ENCODE measurements at places on chromosomes 6 and 20.
A peak's percentile ranks its signal among the peaks of the same experiment; 100 is the strongest.

DNA sequence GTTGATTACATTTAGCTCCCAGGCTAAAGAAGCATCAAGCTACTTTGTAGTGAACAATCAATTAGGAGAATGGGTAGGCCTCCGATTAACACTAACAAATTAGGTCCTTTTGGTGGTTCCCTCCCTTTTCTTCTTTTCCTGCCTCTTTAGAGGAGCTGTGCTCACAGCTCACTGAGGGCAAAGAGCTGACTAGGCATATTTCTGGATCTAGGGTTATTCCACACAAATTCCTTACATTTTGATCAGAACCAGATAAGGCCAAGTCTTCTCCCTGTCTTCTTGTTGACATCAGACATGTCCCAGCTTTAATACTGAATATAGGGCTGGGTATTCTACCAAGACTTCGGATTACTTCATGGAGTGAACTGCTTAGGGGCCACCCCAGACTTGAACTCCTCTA is 119.1 kb downstream of the PKHD1 start:
- DNase-seq: no peak

DNA sequence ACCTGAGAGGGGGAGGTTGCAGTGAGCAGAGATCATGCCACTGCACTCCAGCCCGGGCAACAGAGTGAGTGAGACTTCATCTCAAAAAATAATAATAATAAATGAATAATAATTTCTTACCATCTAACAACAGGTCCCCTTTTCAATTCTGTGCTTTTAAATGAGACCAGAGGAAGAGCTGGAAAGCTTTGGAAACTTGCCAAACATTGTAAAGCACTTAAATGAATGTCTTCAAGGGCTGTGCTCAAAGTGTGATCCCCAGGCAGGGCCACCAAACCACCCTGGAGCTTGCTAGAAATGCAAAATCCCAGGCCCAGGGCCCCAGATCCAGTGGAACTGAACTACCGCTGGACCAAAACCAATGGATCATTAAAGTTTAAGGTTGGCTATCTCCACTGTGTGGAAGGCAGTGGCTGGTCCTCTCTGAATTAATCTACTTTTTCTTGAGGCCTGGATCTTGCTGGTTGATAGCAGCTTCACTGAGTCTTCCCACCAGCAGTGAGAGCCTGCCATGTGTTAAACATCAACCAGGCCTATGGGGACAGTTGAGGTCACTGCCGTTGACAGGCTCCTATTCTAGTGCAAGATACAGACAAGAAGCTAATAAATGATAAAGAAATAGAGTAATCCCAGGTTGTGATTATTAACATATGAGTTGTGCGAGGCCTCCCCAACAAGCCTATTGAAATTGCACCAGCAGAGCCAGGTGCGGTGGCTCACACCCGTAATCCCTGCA is 23.7 kb upstream of the TFAP2C start:
- no peak for DNase-seq

- no peak for DNase-seq
Observed at GRCh38 chr6:144737998-144738397, 452.9 kb downstream of the UTRN start.

DNA sequence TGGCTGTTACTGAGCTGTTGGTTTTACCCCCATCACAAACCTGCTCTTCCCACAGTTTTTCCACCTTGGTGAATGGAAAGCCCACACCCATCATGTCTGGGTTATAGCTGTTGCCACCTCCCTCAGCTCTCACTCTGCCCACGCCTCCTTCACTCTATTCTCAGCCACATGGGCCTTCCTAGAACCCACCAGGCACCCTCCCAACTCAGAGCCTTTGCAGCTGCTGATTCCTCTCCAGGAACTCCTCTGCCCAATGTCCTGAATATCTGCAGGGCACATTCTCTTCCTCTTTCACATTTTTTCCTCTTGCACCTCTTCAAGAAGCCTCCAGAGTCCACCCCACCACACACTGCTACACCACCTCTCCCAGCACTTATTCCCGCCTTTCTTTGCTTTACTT is 177.4 kb downstream of the TBXT start:
- no peak for DNase-seq

GRCh38 chr6:72283571-72283970 is 338.3 kb upstream of the KCNQ5 start:
- DNase-seq: no peak

GRCh38 chr6:116254297-116255056 is 602 bp upstream of the TSPYL4 start:
- DNase-seq: no peak

GRCh38 chr20:42276718-42277602 is 658.8 kb upstream of the CHD6 start:
- DNase-seq: no peak

GRCh38 chr6:43703512-43704429 is 16.2 kb upstream of the MRPS18A start:
- DNase-seq: no peak

- DNase-seq: no peak
Observed at GRCh38 chr6:64224819-64225218, 589.2 kb downstream of the PHF3 start.

- DNase-seq: no peak
Observed at GRCh38 chr6:149449831-149450678, 34.8 kb downstream of the ZC3H12D start.

DNA sequence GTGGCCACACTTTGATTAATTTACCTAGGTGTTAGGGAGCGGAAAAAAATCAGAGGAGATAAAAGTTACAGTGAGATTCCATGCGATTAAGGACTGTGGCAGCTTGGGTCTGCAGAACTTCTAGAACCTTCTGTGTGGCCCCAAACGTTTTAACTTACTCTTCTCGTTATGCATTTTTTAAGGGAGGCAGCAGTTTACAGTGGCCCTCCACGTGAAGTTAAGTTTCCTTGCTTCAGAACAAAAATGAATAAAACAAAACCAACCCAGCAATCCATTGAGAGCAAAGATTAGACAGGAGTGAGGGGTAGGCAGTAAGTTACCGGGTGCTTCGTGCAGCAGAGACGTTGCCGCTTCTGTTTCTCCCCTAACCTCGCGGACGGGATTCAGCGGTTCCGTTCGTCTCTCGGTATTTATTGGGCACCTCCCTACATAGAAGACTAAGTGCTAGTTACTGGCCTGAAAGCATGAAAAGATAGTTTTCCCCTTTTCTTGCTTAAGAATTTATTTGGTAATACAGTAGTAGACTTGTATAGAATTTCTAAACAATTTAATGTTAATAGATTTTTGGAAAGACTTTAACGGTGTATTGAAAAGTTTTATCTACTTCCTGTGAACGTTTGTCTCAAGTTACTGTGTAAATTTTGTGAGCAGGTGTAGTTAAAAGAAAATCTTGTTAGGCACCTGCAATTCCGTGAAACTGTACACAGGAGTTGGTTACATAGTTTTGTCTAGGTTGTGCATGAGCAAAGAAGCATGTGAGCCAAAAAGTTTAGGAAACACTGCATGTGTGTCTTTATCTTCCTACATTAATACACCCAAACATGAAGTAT is 1.1 kb downstream of the BAG2 start:
- no peak for DNase-seq

DNA sequence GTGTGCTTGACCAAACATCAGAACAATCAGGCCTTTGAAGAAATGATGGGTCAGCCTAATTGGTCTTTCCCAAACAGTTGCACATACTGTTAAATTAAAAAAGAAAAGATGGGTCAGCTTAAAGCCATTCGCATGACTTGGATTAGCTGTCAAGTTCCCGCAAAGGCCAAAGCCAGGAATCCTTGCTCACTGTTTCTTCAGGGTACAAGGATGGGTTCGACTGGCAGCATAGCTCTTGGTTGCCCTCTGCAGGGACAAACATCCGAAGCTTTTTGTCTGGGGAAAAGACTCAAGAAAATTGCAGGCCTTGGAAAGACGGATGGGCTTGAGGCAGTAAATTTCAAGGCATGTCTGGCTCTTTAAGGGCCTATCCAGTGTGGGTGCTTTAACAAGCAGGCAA is 168.0 kb downstream of the HDGFL1 start:
- peak; percentile 59 for DNase-seq
